SW 1271 (cell line): ENCODE measurements at places on chromosomes 16 and 17.

- DNase-seq, result no peak
Observed at GRCh38 chr16:14358697-14359305, 271.3 kb downstream of the PARN start.

- DNase-seq, result no peak
Observed at GRCh38 chr16:50384500-50385135, 15.8 kb upstream of the BRD7 start.

DNA sequence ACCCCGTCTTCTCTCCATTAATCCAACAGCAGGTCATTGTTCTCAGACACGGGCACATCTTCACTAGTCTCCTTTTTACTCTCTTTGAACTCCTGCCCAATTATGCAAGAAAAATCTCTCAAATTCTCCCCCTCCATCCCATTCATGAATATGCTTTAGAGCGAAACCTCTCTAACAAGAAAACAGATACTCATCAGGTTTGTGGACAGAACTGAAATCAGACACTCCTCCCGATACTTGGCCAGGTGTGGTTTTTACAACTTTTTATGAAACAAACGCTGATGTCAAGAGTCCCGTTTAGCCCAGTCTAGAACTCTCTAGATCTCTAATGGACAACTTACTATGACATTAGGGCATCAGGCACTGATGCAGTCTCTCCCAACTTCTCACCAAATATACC lies 40.9 kb downstream of the PIK3R5 start:
- no peak for DNase-seq

DNA sequence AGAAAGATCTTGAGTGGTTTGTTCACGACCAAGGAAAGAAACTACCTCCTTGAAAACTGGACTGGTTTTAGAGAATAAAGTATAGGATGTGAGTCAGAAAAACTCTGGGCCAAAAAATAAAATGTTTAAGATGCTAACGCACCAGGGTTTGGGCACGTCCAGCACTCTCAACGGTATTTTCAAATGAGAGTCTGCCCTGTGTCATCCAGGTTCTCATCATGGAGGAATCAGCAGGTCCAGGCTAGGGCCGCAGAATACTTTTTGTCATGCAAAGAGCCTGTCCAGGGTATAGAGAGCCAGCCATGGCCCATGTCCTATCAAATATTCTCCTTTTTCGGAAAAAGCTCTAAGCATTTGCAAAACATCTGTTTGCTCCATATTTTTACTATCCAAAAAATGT lies 2.4 kb downstream of the NXN start:
- no peak for DNase-seq

DNA sequence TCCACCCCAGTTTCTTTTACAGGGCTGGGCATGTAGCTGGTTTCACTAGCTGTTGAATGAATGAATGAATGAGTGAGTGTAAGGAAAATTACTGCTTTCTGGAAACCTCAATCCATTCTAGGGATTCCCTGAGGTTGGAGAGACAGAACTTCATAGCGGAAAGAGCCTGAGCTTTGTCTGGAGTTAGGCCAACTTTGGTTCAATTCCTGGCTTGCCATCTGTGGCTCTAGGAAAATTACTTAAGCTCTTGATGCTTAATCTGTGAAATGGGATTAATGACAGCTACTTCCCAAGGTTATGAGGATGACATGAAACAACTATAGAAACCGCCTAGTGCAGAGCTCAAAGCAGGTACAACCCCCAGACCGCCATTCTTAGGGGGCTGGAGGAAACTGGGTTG lies 76.3 kb upstream of the AXIN2 start:
- no peak for DNase-seq

DNA sequence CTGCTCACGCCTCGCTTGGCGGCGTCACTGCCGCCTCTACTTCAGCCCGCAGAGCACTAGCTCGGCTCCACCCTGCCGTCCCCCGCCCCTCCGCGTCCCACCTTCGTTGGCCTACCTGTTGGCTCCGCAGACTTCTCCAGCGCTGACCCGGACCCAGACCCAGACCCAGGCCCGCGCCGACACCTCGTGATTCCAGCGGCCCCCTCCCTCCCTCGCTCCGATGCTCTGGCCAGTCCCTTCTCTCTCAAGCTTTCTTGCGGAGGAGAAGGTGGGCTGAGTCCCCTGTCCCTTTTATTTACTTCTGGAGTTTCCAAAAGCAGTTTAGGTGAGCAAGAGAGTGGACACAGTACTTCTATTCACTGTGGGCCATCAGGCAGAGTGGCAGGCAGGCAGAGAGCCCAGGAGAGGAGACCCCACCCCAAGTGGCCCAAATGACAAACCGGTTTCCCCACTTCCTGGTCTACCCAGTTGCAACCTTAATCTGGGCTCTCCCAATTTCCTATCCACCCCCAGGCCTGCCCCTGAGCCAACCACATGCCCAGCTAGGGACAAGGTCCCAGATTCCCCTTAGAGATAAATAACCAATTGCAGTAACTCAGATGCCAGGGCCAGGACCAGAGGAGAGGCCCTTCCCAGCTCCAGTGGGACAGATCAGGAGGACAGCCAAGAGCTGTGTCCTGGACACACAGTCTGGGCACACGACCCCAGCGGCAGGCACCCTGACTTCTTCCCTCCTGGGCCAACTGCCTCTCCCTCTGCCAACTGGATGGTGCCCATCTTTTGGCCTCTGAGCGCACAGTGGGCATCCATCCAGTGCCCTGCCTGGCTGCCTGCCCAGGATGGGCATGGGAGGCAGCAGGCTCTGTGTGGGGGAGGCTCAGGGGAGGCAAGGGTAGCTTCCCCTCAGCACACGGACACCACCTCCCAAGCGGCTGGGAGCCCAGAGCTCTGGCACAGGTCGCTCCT lies 1.2 kb upstream of the SRCIN1 start:
- DNase-seq, result no peak
